Foreskin keratinocyte (primary cell): ENCODE measurements at places on chromosomes 13 and 19.

DNA sequence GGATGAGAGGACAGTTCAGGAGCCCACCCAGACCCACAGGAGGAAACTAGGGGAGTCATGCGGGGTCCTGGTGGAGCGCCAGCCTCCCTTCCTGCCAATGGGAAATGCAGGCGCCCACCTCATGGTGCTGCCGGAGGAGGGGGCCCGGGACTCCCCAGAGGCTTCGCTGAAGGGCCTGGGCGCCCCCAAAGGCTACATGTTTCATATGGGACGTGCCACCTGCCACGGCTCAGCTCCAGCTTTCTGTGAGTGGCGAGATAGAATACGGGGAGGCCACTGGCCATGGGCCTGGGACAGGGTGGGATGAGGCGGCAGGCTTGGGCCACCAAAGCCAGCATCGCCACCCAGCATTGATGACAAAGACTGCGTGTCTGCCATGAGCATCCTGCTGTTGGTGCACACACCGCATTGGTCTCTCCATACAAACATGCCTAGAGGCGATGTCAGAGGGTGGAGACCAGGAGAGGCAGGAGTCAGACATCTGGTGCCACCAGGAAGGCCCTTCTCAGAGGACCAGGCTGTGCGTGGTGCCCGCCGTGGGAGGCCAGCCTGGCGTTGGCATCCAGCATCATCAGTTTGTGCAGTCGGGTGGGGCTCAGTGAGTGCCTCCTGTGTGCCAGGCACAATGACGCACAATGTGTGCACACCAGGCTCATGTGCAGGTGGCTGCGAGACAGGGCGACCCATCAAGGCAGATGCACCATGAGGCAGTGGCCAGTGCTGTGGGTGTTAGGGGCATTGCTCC is 1.2 kb upstream of the F10 start:
- no peak for DNase-seq

GRCh38 chr13:80400164-80400864 is 59.4 kb upstream of the SPRY2 start:
- DNase-seq, result no peak

DNA sequence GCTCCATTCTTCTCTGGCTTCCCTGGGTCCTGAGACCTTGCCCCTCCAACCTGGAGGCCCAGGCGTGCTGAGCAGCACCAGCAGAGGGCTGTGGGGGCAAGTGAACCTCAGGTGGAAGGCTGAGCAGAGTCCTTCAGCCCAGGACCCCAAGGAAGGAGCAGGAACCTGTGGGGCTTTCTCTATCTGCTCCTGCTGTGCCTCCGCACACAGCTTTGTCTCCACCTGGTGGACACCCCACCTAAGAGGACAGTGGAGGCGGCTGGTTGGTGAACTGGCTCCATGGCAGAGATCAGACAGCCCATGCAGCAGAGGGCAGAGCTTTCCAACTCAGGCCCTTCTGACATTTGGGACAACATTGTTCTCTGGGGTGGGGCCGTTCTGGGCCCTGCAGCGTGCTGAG is 19.7 kb downstream of the ZFR2 start:
- DNase-seq, result no peak

GRCh38 chr13:48568370-48569103 is 35.7 kb upstream of the RCBTB2 start:
- DNase-seq, result no peak

GRCh38 chr13:100825557-100825956 is 151.0 kb upstream of the TMTC4 start:
- no peak for DNase-seq

DNA sequence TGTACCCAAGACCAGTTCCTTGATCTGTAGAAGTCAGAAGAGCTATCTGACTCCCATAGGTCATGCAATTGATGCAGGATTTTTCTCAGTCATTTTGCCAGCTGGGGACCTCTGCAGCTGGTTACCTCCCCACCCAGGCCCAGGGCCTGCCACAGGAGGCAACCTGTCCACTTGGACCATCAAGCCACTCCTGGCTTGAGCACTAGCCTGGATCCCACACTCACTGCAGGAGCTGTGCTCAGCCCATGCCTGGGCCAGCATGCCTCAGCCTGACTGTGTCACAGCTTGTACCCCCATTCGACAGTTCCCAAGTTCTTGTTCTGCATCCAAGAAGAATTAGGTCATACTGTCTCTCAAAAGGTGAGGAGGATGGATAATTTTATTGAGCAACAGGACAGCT is 189.4 kb downstream of the PCDH17 start:
- DNase-seq, result no peak

- no peak for DNase-seq
Measured at GRCh38 chr19:18651733-18652132, 14.9 kb downstream of the KLHL26 start.

DNA sequence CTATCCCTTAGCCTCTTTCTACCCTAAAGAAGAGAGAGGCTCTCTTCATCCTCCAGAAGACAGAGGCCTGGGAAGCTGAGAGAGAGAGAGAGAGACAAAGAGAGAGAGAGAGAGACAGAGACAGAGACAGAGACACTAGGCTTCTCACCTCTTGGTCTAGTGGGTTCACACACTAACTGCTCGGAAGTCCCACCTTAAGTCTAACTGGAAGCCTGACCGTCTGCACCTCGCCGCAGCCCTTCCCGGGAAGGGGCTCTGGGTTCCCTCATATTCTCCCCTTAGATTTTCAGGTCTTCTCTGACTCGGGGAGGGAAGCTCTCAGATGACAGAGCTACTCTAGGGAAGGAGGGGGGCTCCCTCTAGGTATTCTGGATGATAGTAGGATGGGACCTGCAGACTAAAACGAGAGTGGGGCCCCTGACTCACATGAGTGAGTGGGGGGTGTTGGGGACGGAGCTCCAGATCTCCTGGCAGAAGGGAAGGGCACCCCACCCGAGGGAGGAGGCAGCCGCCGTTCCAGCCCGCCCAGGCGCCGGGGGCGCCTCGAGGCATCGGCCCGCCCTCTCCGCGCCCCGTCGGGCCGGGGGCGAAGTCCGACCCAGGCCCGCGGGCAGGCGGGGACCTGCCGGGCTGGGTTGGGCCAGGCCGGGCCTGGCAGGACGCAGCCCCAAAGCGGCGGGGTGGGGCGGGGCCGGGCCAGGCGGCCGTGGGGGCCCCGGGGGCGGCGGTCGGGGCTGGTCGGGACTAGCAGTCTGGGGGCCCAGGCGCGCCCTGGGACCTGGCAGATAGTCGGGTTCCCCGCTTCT is 2.0 kb upstream of the JUNB start:
- peak; percentile 70 for DNase-seq

DNA sequence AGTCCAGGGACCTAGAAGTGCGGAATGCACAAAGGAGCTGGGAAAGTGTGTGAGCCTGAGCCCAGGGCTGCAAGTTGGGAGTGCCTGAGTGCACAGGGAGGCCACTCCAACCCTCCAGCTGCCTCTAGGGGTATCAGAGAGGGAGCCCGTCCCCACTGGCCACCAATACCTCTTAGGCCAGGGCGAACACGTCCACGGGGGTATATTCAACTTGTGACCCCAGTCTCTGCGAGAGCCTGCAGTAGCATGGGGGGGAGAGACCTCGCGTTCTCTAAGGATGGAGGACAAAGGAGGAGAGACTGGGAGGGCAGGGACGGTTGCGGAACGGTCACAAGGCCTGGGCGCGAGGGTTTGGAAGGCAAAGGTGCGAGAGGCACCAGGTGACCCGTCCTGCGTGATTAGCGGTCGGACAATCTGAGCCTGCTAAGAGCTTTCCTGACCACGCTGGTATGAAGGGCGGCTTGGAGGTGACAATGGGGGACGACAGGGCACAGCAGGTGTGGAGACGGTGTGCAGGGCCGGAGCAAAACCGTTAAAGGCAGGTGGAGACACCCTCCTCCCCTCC is 676 bp downstream of the CD320 start:
- DNase-seq, result no peak

- no peak for DNase-seq
Measured at GRCh38 chr19:8034178-8034525, 18.4 kb upstream of the CCL25 start.

- no peak for DNase-seq
Measured at GRCh38 chr13:32471187-32471922, 43.4 kb upstream of the N4BP2L1 start.

DNA sequence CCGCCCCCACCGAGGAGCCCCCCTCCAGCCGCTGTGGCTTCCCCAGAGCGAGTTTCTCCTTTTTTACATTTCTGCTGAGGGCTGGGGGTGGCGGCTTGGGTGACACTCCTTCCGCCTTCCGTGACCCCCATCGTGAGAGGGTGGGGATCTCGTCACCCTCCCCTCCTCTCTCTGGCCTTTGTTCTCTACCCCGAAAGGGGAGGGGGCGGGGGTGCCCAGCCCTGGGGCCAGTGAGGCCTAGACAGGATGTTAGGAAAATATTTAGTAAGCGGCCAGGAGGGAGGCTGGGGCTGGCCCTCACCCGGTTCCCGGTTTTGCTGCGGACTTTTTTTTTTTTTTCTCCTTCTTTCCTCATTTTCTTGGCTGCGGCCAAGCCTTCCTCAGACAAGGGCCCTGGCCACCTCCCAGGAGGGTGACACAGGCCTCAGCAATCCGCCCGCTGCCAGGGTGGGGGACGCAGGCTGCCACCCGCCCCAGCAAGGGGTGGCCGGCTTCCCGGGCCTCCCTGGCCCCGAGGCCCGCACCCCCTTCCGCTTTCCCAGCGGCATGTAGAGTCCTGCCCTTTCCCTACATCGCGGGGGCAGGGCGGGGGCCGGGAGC is 3.9 kb downstream of the MIDN start:
- peak; percentile 89 for DNase-seq

GRCh38 chr13:96817336-96817941 is 176.8 kb downstream of the OXGR1 start:
- no peak for DNase-seq

DNA sequence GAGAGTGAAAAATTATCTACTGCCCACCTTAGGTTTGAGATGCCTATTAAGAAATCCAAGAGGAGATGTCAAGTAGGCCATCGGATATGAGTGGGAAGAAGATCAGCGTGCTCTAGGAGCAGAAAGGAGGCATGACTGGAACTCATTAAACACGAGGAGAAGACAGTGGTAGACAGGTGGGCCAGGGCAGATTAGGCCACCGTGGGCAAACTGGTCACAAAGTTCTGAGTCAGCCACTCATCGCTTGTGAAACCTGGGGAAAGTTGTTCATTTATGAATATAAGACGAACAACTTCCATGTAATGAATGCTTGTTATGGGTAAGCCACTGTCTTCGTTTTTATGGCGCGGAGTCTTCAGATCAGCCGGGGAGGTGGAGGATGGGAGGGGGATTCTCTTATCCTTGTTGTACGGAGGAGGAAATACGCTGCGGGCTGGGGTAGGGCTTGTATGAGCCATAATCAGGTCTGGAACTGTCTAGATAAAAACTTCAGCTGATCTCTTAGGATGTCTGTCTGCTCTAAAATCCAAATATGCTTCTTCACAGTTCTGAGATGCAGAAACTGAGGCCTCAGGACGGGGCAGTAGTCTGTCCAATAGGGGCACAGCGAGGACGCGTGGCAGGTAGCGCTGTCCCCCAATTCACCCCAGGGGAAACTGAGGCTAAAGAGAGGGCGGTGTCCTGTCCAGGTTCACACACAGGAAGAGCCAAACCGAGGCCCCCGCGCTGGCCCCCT is 1.1 kb upstream of the ZNF444 start:
- no peak for DNase-seq

DNA sequence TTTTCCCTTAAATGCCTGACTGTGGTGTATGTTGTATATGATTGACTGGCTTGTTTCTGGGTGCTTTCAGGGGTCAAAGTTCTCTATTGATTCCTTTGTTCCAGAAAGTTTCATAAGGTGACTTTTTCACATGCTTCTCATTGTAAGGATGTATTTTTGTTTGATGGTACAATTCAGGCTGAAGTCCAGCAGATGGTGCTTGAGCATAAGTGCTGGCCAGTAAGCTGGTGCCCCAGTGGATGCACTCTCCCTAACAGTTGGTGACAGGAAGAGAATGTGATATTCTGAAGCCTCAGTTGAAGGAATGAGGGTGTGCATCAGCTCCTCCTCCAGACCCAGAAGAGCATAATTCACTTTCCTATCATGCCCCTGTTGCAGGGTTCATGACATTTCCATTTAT is 1941.6 kb upstream of the PRR20A start:
- no peak for DNase-seq

DNA sequence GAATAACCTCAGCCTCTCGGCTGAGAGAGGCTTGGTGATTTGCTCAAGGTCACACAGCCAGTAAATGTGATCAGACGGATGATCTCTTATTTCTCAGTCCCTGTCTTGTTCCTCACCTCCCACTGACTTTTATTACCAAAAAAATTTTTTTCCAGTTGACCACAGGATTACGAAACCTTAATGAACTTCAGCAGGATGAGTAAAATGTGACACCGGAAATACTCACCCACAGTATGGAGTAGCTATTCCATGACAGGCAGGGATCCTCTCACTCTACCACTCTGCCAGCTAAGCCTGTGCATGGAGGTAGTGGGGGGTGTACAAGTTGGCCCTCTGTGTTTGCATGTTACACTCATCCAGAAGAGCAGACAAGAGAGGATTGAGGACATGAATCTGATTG is 916.4 kb downstream of the UQCRFS1 start:
- DNase-seq, result no peak
